G401 (cell line): ENCODE measurements at places on chromosomes 5 and 9. TPM values are rescaled to one million over a fixed set of nuclear protein-coding genes. Genes with fewer than 3 reads are reported as not detected.

The LAMC3 gene
- total RNA-seq = 1.8 and 3.3 TPM in 2 replicates

The RELL2 gene
- 9.9 and 21.2 TPM in 2 replicates for total RNA-seq

The TRIM52 gene
- 2.5 and 3.6 TPM in 2 replicates for total RNA-seq

The HDHD3 gene
- total RNA-seq = 26.1 and 26.3 TPM in 2 replicates

The NIM1K gene
- 0.41 and 1.5 TPM in 2 replicates for total RNA-seq

The MAPK9 gene
- total RNA-seq = 44.2 and 83.2 TPM in 2 replicates

The FOXD4L4 gene
- total RNA-seq = 0.12 TPM in 1 of 2 replicates, not detected in the other

The SPATA31E1 gene
- total RNA-seq = not detected in 2 replicates

The PTCD2 gene
- 13.2 and 19.9 TPM in 2 replicates for total RNA-seq

The PCDH1 gene
- 1.2 and 1.8 TPM in 2 replicates for total RNA-seq

The PPP1R2B gene
- 0.31 and 0.41 TPM in 2 replicates for total RNA-seq
